ENCODE measurements at places on chromosomes 7 and 10.

DNA sequence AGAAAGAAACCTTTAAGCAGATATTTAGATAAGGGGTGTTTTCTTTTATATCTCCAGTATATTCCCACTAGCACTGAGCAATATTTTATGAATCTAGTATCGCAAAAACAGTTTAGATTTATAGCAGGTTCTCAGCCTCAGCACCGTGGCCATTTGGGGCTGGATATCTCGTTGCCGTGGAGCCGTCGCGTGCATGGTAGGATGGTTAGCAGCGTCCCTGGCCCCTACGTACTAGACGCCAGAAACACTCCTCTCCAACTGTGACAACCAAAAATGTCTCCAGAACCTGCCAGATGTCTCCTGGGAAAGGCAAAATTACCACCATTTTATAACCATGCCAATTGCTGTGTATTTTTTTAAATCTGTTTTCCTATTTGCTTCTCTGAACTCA, 172.9 kb downstream of the CACNB2 start:
- DNase-seq = no peak

DNA sequence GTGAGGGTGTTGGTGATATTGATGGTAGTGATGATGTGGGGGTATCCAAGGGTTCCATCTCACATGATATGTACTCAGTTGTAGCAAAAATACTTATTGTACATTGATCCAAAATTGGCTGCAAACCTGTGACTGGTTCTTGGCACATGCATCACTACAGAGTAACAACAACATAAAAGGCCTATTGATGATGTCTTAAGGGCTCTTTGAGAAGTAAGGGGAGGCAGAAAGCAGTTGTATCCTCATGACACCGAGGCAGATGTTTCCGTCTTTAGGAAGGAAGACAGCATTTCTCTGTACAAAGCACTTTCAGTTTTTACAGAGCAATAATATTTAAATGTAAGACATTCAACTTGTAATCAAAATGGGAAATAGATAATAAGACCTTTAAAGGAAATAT, 34.5 kb downstream of the NRG3 start:
- no peak for DNase-seq

GRCh38 chr10:74977913-74978847, 133.3 kb upstream of the SAMD8 start:
- no peak for DNase-seq

DNA sequence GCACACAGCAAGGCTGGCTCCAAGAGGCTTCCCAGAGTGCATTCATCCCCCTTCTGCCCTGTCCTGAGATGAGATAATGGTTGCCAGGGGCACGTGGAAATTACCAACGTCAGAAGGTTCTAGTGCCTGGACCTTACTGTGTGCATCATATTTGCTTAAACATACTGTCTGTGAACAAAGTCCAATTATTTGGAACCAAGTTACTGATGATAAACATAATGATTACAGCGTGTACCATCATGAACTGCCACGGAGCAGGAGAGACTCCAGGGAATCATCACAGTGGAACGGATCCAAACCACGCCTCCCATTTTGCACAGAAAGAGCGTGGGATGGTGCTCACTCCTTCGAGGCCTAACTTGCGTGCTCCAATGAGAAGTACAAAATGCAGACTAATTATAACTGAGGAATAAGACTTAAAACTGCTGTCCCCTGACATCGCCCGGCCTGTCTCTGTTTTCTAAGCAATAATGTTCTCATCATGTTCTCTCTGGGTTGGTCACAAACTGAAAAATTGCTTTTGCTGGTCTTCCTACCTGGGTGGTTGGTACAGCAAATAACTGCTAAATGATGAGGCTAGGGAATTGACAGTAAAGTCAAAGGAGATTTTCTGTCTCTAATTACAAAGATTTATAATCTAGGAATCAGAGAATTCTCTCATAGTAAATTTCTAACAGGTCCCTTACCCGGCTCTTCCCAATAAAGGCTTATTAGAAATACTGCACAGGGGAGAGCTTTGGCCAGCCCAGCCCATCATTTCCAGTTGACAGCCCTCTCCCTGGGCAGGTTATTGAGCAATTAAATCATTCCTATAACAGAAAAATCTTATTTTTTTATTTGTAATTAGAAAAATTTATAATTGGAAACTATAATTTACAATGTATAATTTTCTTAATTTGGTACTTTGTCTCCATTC, 182.2 kb downstream of the CAMK1D start:
- no peak for DNase-seq

GRCh38 chr7:124113045-124113444, 80.2 kb upstream of the TMEM229A start:
- no peak for DNase-seq

DNA sequence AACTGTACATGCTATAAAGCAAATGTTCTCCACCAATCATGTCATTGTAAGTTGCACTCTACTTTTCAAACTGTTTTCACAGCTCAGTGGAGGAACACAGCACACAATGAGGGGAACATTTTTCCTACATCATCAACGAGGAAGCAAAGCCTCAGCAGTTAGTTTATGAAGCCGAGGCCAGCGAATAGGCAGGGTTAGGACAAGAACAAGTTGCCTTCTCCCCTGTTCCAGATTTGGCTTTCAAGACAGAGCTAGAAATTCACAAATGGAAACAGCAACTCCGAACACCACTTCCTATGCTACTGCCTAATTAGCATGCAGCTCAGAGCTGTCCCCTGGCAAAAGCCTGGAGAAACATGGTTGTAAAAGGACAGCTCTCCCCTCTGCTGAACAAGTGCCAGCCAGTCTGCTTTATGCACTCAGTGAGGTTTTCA, 19.8 kb downstream of the ITGB8 start:
- peak; percentile 24 for DNase-seq

- peak; percentile 26 for DNase-seq
Observed at GRCh38 chr10:113187063-113187777, 237.2 kb downstream of the TCF7L2 start.

GRCh38 chr10:55233505-55233904, 432.5 kb upstream of the PCDH15 start:
- no peak for DNase-seq

- no peak for DNase-seq
Observed at GRCh38 chr7:16747102-16747501, 6.5 kb upstream of the TSPAN13 start.

- DNase-seq = no peak
Observed at GRCh38 chr7:25087855-25088254, 37.2 kb downstream of the CYCS start.

- DNase-seq = peak; percentile 81
Observed at GRCh38 chr7:105906695-105907094, 30.3 kb upstream of the ATXN7L1 start.

GRCh38 chr7:158431941-158432347, 155.7 kb downstream of the PTPRN2 start:
- no peak for DNase-seq

DNA sequence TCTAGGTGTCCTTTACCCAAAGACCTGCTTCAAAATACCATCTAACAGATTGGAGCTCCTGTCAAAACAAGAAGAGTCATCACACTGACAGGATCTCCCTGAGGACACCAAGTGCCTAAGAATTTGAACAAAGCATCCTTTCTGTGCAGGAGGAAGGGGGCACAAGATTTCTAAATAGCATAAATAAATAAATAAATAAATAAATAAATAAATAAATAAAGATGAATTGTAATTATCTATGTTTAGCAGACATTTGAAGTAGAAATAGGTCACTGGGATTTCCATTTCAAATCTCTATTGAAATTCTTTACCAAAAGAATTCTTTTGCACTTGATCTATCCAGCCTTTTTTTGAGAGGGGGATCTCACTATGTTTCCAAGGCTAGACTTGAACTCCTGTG, 65.3 kb downstream of the NPSR1 start:
- DNase-seq = no peak

DNA sequence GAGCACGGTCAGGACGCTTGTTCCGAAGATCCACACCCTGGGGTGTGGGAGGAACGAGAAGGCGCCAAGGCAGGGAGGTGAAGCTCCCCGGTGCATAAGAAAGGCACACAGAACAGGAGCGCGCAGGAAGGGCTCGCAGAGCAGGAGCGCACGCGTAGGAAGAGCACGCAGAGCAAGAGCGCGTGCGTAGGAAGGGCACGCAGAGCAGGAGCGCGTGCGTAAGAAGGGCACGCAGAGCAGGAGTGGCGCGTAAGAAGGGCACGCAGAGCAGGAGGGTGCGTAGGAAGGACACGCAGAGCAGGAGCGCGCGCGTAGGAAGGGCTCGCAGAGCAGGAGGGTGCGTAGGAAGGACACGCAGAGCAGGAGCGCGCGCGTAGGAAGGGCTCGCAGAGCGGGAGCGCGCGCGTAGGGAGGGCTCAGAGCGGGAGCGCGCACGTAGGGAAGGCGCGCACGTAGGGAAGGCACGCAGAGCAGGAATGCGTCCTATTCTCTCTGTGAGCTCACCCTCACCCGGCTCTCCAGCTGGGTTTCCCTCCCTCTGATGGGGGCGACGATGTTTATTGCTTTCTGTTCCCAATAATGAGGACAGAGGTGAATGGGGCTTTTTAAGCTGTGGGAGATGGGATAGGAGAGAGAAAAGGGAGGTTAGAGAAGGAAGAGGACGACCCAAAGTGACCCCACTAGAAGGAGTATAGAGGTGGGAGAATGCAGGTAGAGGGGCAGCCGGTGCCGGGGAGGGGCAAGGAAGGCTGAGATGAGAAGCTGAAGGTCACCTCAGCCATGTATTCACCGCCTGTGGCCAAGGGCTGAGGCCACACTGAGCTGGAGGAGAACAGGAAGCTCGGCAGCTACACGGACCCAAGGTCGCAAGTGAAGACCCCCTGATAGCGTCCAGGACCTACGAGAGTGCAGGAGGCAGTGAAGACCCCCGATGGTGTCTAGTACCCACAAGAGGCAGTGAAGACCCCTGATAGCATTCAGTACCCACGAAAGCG, 423.2 kb downstream of the PTPRN2 start:
- no peak for DNase-seq

GRCh38 chr7:17985473-17986239, 42.0 kb downstream of the PRPS1L1 start:
- DNase-seq = no peak

- DNase-seq = no peak
Observed at GRCh38 chr10:3960496-3960895, 175.5 kb upstream of the KLF6 start.

DNA sequence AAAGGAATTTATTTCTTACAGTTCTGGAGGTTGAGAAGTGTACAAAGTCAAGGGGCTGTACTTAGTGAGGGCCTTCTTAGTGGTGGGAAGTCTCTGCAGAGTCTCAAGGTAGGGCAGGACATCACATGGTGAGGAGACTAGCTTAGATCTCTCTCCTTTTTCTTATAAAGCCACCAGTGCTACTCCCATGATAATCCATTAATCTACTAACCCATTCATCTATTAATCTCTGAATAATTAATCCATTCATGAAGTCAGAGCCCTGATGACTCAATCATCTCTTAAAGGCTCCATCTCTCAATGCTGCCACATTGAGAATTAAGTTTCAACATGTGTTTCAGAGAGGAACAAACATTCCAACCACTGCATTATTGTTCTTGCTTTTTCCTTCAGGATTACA, 64.4 kb upstream of the CSTF2T start:
- no peak for DNase-seq

DNA sequence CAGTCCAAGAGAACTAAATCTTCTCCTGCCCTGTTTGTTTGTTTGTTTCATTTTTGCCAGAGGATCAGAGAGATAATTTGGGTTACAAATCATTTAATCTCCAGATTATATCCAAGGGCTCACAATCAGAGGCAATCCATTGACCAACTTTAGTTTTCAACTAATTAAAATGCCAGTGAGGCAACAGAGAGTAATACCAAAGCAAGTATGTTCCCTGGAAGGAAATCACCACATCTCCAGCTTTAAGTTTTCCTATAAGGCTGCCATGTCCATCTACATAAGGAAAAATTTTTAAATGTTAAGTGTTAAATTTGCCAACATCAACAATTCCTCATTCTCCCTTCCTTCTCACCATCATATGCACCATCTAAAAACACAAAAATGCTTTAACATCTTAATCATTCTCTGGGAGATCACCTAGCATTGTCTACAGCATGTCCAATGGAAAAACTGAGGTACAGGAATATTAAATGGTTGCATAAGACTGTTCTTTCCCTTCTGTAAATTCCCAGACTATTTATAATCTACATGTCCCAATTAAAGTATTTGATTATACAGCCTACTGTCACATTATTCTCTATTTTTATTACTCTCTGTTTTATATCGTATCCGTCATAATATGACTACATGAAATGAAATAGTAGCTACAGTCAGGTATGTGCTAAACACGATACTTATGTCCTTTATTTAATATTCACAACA, 14.1 kb downstream of the USP54 start:
- no peak for DNase-seq

- DNase-seq = no peak
Observed at GRCh38 chr10:36448760-36449691, 676.4 kb upstream of the ANKRD30A start.

- DNase-seq = peak; percentile 16
Observed at GRCh38 chr7:123410273-123410904, 124.0 kb downstream of the IQUB start.

GRCh38 chr10:6143181-6143580, 54.3 kb downstream of the RBM17 start:
- DNase-seq = no peak

- no peak for DNase-seq
Observed at GRCh38 chr7:113122744-113123143, 4.4 kb upstream of the SMIM30 start.

DNA sequence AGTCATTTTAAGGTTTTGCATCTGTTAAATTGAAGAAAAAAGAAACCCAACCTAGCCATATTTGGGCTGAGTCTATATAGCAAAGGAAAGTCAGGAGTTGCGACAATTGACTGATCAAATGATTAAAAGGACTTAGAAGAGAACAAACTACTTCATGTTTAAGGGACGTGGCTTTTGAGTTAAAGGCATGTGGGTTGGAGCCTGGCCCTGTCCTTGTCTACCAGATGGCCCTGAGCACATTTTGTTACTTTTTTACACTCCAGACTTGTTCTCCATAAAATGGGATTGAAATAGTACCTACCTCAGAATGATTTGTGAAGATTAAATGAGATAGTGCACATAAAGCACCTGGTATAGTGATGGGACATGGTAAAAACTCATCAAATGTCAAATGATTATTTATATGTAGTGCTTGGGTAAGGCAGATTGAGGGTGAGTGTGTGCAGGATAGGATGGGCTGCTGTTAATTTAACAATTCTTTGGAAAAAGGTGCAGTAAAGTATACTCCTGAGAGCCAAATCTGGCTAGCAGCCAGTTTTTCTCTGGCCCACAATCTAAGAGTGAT, 168.3 kb downstream of the KIF20B start:
- no peak for DNase-seq

DNA sequence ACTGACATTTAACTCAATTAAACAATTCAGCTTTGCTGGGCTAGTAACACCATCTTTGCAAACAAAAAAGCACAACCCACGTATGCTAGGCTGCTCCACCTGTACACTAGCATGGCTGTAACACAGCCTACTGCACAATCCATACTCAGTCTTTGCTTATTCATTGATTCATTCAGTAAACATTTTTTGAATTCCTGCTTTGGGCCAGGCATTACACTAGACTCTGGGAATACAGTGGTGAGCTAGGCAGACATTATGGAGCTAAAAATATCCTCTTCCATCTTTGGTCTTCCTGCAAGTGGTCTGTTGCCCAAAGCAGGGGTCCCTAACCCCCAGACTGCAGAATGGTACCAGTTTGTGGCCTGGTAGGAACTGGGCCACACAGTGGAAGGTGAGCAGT, 9.9 kb downstream of the CNNM1 start:
- no peak for DNase-seq

GRCh38 chr10:48616436-48616835, 11.6 kb upstream of the ARHGAP22 start:
- no peak for DNase-seq

Measured in cerebellum (tissue), 4 donors.